ENCODE measurements at places on chromosomes 1 and 21.

- no peak for DNase-seq
Measured at GRCh38 chr1:154807048-154807591, 63.0 kb downstream of the KCNN3 start.

GRCh38 chr1:30911059-30911954 is 2.7 kb upstream of the SDC3 start:
- DNase-seq = peak; percentile 81

DNA sequence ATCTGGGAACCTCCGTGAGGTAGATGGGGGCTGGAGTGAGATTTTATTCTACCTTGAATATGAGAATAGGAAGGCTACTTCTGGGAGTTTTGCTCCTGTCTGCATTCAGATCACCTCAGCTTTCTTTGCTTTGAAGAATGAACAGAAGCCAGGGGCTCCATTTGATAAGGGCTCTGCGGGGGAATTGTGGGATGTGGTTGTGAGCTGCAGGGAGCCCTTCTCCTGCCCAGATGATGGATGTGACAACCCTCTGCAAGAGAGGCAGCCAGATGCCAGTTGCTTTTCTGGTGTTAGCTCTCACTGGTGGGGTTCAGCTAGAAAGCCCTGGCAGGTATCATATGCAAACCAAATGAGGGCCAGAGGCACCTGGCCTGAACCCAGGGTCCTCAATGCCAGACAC is 21.5 kb downstream of the IER5 start:
- no peak for DNase-seq

GRCh38 chr1:217921126-217921904 is 290.2 kb downstream of the SPATA17 start:
- DNase-seq = no peak

DNA sequence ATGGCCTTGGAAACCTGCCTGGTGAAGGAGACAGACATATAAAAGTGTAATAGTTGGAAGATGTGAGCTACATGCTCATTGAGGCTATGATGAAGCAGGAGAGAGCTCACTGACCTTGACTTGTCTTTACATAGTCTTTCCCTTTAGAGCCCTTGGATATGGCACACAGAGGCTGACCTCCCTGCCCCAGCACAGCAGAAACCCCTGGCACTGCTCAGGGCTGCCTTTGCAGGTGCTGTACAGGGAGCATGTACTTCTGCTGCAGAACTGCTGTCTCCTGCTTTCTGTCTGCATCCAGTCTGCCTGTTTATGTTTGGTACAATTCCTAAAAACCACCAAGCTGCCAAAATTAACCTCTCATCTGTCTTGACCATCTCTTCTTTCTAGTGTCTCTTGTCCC is 80.5 kb downstream of the C1orf21 start:
- DNase-seq = no peak

GRCh38 chr1:153292740-153293479 is 19.8 kb downstream of the PGLYRP3 start:
- DNase-seq = no peak

GRCh38 chr1:26597629-26598039 is 68.1 kb downstream of the RPS6KA1 start:
- DNase-seq = peak; percentile 76

DNA sequence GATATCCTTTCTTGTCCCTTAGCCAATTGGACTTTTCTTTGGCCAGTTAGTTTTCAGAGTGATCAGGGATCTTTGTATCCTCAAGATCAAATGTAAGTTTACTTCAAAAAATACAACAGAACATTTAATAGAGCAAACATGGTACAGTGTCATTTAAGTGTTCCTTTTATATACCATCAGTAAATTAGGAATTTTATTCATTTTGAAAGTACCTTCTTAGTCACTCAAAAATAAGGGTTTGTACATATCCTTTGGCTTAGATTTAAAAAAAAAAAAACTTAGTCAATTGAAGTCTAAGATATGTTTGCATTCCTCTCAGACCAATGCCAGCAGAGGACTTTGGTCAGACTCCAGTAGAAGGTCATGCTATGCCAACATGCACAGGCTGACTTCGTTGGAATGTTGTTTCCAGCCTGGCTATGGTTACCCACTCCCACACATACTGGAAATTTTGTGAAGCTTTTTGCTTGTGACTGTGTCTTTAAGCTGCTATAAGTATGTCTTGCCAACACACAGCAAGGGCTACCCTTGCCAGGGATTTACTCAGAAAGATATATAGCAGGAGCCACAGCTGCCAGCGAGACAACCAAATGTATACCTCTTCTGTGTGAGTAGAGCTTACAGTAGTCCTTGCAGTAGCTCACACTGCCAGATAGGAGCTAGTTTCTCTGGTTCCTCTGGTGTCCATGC is 81.5 kb upstream of the LRIF1 start:
- DNase-seq = peak; percentile 24

DNA sequence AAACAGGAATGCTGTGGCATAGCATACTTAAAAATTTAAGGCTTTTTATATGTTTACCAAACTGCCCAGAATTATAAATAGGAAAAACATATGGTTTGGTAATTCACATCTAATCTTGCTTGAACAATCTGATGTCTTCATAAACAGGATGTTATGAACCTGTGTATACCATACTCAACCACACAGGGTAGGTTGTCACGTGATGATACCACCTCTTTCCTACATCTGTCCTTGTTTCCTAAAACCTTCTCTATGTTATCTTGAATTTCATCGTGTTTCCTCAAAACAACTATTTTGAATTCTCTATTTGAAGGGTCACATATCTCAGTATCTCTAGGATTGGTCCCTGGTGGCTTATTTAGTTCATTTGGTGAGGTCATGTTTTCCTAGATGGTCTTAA is 631.0 kb upstream of the PKN2 start:
- DNase-seq = no peak

DNA sequence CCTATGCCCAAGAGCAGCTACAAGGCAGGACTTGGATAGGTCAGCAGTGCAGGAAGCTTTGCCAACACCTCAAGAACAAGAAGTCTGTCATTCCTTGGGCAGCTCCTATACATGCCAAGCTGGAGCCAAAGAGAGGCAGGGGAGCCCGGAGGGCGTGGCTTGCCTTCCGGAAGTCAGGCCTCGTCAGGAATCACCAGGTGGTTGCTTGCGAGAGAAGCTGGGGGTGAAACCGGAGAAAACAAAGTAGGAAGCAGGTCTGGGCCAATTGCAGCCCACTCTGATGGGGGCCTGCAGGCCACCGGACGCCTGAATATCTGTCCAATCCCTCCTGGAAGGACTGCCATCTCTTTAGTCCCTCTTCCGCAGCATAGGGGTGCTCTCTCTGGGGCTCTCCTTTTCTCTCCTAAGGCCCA is 794 bp upstream of the FAM76A start:
- peak; percentile 15 for DNase-seq

DNA sequence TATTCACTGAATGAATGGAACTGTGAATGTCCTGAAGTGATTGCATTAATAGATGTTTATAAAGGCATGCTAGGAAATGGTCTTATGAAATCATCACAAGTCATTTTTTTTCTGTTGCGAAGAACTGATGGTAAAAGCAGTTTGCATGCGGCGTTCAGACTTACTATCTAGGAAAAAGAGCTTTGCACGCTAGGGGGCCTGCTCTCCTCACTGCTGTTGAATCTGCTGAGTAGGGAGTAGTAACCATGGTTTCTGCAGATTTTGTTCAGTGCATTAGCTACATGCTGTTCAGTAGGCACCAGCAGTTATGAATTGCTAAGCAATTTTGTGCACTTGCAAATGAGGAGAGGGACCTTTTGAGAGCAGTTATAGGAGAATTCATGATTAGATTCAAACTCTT is 57.9 kb downstream of the CENPF start:
- peak; percentile 91 for DNase-seq

DNA sequence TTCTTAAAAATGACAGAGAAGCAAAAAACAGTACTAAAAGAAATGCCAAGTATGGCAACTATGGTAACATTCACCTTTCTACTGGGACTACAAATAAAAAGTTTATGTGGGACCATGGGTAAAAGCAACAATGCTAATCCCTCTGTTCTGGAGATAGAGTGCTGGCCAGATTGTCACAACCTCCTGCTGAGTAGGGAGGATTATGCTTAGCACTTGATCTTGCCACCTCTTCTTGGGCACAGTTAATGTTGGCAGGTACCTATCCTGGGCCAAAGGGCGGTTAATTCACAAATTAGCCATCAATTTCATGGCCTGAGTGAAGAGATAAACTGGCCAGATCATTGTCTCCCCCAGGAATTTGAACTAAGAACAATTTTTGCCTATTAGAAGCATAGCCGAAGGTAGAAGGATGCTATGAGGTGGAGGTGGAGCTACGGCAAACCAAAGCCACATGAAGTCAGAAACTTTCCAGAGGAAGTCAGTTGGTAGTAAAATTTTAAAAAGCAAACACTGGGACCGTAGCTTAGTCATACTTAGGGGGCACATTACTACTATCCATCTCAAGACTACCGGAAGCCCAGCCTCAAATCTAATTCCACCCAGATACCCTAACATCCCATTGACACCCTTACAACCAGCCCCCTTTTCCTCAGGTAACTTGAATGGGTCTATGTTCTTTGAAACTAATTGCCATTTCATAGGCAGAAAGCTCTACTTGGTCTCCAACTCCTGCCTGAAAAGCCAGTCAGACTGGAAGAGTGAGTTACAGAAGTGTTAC is 2.7 kb downstream of the SCYL3 start:
- no peak for DNase-seq

DNA sequence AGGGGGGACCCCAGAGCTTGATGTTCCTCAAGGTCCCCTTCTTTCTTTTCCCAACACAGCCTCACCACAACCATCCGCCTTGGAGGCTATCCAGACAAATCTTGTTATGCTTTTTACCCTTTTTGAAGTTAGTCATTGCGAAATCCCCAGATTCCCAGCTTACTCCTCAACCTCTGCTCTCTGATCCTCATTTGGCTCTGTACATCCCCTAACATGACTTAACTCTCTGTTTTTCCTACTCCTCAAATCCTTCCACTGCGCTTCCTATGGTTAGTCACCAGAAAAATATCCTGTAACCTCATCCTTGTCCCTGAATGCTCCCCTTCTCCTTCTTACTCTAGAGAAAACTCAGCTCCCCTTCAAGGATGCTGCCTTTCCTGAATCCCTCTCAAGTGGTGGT is 189.1 kb upstream of the POU3F1 start:
- DNase-seq = peak; percentile 4

DNA sequence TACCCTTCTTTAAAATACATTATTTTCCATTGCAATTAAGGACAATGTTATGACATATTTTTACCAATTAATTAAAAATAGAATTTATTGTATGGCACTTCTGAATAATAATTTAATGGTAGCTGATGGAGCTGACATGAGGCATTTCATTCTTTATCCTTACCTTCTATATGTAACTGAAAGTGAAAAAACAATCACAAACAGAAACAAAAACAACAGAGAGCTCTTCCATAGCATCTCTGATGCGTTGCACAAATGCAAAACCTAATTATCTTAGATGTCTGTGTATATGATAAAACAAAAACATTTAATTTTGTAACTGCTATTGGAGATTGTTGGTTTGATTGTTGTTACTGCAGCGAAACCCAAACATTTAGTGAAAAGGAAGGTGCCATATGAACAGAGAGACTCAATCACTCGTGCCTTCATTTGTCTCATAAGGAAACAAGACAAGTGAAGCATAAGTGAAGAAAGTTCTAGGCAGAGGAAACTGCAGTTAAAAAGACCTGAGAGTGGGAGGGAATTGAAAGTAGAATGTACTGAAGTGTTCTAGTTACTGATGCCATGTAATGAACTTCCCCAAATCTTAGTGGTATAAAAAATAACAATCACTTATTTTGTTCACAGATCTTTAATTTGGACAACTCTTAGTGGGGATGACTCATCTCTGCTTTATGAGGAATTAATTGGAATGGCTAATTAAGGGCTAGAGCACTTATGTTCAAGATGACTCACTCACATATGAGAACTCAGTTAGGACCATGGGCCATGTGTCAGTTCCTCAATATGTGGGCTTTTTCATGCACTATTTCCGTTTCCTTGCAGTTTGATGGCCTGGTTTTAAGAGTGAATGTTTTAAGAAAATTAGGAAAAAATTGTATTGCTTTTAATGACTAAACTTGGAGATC is 245.0 kb upstream of the OLFM3 start:
- DNase-seq = no peak

DNA sequence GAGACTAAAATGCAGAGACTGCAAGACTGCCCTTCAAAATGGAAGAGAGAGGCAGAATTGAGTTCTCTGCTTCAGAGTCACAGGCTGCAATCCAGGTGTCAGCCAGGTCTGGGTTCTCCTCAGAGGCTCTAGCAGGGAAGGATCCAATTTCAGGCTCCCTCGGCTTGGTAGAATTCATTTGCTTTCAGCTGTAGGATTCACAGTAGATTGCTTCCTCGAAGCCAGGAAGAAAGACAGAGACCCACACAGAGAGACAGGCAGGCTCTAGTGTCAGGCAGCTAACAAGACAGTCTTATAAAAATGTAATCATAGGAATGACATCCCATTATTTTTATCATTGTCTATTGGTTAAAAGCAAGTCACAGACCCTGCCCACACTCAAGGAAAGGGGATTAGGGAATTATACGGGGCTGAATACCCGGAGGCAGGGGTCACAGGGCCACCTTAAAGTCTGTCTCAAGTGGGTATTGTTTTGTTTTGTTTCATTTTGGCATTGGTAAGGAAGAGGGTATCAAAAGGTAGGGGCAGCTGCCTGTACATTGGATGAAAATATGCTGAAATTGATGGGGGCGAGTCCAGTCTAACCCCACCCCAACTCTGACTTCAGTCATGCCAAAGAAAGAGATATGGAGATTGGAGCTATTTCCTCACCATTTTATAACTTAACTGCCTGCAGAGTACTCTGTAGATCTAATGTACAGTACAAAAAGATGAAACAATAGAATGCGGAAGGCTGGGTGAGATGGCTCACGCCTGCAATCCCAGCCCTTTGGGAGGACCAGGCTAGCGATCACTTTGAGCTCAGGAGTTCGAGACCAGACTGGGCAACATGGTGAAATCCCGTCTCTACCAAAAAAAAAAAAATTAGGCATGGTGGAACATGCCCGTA is 9.5 kb upstream of the TBCE start:
- no peak for DNase-seq

- DNase-seq = no peak
Measured at GRCh38 chr1:26130695-26131094, 19.1 kb downstream of the PDIK1L start.

- DNase-seq = no peak
Measured at GRCh38 chr1:244451539-244451950, at the start of gene ADSS2. Gene ADSS2, minus strand, starts transcription at chr1:244451909. Its CDS starts 92 bp downstream, at chr1:244451817.

DNA sequence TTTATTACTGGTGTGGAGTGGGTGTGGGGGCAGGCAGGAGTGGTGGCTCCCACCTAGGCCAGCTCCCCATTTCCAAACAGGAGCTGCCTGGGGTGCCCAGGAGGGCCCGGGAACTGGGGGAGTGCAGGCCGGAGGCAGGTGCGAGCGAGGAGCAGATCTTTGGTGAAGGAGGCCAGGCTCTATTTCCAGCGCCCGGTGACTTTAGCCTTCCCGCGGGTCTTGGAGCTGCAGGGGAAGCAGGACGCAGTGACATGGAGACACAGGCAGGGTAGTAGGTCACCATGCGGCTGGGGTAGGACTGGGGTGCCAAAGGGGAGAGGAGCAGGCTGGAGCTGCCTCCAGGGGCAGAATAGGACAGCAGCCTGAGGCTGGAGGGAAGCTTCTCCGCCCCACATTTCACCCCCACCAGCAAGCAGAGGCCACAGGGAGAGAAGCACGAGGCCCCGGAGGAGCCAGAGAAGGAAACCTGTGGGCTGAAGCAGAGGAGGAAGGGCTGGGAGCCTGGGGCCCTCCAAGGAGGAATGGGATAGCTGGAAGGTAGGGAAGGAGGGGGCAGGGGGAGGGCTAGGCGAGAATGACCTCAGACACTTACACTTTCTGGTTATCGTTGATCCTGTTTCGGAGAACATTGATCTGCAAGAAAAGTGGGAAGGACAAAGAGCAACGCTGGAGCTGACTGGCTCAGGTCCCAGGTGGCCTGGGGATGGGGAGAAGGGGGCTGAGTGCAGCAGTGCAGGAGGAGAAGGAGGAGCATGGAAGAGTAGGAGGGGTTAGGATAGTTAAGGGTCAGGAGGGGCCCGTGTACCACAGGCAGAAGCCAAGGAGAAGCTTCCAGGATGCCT is 18.2 kb downstream of the TNNT2 start:
- no peak for DNase-seq
